ENCODE measurements at places on chromosomes 11 and 22.

- DNase-seq, result no peak
Measured at GRCh38 chr11:79098146-79098545, 342.7 kb downstream of the TENM4 start.

- DNase-seq, result no peak
Measured at GRCh38 chr11:120391292-120391691, 55.1 kb downstream of the ARHGEF12 start.

- DNase-seq, result no peak
Measured at GRCh38 chr11:71499546-71499945, 27.5 kb upstream of the KRTAP5-7 start.

DNA sequence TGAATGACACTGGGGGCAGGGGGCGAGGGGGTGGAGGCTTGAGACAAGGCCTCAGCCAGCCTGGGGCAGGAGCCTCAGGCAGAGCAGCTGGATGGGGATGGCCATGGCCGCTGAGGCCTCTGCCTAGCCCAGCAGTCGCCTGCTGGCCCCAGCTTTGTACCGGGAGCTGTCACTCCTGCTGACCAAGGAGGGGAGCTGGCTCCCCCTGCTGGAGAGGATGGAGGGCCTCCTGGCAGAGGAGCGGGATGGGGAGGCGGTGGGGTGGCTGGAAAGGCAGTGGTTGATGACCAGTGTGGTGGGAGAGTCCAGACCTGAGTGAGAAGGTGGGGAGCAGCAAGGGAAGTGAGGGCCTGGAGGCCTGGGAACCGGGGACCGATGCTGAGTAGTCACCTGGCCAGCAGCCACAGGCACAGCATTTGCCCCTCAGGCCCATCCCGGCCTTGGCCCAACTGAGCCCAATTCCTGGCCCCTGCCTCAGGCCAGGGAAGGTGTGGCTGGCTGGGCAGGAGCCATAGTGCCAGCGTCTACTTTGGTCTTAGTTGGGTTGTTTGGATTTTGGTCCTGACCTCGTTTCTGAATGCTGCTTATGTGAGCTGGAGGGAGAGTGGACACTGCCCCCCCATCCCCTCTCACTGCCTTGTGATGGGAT, 6.0 kb upstream of the SUSD2 start:
- DNase-seq, result peak; percentile 93

DNA sequence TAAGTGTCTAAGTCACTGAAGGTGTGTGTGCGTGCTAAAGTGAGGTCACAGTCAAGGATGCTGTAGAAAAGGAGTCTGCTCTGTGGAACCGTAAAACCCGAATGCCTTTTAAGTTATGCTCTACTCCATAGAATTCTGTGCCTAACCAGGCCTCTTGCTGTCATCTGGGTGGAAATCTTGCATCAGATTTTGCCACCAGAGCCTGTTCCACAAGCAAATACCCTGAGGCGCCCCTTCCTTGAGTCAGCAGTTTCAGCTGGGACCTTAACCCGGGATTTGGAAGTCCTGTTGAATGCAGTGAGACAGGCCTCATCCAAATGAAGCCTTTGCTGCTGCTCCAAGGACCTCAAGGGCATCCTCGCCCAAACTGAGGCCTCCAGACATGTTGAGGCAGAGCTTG, 109.8 kb downstream of the WNT11 start:
- DNase-seq, result no peak

DNA sequence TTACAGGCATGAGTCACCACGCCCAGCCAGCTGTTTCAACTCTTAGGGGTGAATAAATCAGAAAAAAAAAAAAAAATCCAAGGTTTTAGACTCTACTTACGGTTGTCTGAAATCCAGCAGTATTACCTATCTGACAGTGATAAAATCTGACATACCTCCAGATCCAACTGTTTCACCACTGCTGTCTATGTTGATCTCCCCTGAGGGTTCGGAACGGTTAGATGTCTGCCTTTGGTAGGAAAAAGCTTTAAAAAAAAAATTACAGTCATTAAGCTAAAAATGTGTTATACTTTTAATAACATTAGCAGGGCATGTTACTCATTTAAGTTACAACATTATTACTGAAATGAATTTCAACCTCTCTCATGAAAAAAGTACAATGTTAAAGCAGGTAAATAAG, 21.1 kb downstream of the NCAPD3 start:
- DNase-seq, result no peak

- no peak for DNase-seq
Measured at GRCh38 chr11:119091966-119092879, 7.5 kb downstream of the HMBS start.

DNA sequence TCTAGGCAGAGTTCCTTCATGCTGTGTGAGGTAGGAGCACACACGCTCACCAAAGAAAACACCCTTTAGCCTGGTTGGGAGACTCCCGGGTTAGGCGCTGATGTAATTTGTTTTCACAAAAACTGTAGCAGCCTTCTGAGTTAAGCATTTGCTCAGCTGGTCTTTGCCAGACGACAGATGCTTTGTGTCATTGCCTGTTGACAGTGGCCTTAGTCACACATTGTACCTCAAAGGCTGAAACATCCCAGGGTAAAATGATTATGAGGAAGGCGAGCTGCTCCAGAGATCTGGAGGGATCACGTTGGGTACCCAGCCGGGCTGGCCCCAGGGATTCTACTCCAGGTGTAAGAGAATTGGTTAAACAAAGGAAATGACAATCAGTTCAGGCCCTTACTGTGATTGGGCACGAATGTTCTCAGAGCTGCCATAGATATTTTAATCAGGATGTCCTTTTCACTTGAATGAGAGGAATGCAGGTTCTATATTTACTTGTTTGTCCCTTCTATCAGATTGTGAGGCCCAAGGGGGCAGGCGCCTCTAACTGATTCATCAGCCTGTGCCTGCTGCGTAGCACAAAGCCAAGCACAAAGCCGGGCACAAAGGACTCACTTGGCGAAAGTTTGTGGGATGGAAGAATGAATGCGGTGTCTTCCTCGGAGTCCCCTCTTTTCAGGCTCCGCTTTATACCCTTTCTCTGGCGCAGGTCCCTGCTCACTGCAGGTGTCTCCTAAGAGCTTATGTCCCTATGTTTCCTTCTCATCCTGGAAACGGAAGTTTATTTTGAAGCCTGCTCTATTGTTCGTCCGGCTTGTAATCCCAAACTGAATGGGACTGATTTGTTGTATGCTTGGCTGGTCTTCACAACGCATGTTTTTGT, 47.1 kb downstream of the ADM start:
- no peak for DNase-seq

DNA sequence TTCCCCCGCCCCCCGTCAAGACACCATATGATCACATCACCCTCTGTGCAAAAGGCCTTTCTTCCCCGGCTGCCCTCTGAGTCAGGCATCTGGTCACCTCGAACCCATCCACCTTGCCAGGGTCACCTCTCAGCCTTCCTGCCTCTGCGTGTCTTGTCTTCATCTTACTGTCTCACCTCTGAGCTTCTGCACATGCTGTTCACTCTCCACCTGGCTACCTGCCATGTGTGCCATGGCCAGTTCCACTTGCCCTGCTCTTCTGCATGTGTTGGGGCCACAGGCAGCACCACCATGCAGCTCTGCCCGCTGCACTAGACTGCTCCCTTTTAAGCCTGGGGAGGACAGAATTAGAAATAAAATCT, 9.8 kb downstream of the ZNF74 start:
- peak; percentile 5 for DNase-seq

DNA sequence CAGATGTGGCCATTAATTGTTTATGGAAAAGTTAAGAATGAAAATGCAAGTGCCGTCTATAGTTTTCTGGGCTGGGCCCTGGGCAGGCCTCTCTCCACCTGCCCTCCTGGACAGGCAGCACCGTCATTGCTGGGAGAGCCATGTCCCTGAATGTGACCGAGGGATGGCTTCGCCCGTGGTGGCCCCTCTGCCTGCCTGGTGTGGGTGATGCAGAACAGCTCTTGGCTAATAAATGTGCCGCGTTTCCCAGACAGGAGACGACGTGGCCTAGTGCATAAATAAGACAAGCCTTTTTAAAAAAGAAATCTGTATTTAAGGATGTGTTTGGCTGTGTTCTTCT, 407.3 kb downstream of the TBC1D22A start:
- DNase-seq, result peak; percentile 31

GRCh38 chr22:41578114-41578513, 11.5 kb downstream of the PMM1 start:
- DNase-seq, result no peak

GRCh38 chr11:114315749-114316368, 19.7 kb downstream of the NNMT start:
- no peak for DNase-seq

DNA sequence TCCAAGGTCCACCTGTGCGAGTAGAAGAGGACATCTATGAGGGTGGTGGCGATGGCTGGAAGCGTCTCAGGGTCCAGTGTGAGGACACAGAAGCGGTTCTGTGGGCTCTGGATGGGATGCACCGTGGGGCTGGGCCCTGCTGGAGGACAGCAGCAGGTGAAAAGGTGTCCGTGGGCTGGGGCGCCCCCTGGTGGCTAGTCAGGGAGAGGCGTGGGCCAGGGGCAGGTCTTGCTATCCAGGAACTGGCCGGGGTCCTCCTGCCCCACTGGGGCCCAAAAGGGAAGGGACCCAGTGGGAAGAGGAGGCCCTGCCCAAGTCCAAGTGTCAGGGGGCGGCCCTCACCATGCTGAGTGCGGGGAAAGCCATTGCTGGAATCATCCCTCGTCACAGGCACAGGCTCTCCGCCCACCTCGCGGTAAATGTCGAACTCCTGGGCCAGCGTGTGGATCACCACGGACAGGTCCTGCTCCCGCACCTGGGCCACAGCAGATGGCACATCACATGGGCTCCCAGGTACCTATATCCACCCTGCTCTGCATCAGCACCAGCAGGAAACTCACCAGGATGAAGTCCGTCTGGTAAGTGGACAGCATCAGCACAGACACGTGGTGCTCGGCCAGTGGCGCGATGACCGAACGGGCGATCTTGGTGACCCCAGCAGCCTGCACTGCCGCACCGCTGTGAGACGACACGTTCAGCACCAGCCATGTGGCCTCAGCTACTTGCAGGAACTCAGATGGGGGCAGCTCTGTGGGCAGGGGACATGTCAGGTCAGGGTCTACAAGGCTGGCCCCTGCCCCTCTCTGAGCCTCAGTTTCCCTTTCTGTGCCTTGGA, 2.3 kb downstream of the CASTOR1 start:
- DNase-seq, result no peak

- DNase-seq, result no peak
Measured at GRCh38 chr22:31742115-31742514, 7.8 kb downstream of the PRR14L start.

DNA sequence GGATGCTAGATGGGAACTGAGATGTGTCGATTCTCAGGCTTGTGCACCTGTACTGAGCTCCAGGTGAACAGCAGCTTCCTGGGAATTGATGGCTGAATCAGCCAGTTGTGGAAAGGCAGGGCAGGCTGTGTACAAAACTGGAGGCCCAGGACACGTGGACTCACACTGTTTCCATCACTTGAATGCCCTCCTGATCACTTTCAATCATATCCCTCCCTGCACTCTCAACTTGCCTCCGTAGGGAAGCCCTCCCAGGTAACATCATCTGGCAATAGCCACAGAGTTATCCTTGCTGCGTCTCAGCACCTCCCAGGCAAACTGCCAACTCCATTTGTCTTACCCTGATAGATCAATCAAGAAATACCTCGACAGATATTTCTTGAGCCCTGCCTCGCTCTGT, 10.1 kb downstream of the FAM83F start:
- DNase-seq, result no peak

- no peak for DNase-seq
Measured at GRCh38 chr11:86869966-86870570, 69.7 kb downstream of the PRSS23 start.

- DNase-seq, result no peak
Measured at GRCh38 chr11:68439355-68440065, 21.0 kb upstream of the PPP6R3 start.

GRCh38 chr22:36328635-36329253, 59.0 kb downstream of the MYH9 start:
- DNase-seq, result no peak

DNA sequence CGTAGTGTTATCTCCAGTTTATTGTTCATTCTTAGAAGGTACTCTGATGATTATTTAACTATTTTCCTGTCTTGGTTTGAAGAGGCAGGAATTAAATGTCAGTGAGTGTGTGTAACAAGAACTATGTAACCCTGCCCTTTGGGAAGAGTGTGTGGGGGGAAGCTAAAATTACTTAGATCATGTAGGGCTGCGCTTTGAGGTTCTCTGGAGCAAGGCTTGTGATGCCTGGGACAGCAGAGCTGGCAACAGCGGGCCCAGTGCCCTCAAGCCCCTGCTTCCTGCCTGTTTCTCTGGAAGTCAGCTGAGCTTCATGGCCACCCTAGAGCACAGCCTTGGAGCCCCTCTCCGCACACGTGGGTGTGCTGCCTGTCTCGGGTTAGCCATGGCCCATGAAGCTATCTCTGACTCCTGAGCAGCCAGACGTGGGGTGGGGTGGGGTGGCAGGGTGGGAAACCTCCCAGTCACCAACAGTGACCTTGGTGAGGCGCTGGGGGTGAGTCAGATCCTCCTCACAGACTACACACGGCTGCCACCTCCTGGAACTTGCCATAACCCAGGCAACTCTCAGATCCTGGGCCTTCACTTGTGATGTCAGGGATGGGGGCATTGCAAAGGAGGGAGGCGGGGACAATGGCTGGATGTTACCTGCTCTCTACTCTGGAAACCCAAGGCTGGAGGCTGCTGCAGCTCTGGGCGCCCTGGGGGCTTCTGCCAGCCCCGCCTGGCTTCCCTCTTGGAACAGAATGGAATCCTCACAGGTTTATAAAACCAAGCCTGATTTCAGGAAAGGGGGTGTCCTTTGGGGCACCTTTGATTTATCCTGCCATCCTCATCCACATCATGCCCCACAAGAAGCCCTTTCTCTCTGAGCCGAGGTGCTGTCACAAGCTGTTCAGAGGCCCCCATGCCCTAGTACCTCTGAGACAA, 88.6 kb downstream of the SNX19 start:
- peak; percentile 85 for DNase-seq

DNA sequence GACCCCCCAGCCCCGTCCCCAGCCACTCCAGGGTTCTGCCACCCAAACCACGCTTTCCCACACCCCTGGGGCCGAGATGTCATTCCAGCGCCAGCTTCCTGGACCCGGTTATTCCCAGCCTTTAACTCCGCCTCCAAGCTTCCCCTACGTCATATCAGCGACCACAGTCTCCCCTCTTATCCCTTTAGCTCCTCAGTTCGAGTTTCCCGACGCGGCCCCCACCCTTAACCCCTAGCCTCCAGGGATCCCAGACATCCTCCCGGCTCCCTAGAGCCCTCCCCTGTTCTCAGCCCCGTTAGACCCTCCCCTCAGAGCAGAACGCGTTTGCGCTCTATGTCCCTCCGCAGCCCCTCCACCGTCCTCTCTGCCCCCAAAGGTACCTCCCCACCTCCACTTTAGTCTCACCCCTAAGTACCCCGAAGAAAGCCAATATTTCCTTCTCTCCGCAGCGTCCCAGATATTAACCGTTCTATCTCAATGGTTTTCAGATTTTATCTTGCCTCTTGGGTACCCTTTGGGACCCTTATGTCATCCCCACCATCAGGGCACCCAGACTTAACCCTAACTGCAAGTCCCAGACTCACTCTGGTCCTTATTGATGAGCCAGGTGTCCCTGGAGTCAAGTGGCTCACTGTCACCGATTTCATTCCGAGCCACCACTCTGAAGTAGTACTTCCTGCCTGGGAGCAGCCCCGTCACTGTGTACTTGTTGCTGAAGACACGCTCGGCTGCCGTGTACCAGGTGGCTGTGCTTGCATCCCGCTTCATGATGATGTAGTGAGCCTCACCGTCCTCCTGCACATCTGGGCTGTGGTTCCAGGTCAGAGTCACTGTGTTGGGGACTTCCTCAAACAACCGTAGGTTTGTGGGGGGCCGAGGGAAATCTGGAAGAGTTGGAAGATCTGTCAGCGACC, 8.0 kb downstream of the TMEM86A start:
- DNase-seq, result no peak
